ENCODE measurements at places on chromosomes 7 and 10.
A peak's percentile ranks its signal among the peaks of the same experiment; 100 is the strongest.

DNA sequence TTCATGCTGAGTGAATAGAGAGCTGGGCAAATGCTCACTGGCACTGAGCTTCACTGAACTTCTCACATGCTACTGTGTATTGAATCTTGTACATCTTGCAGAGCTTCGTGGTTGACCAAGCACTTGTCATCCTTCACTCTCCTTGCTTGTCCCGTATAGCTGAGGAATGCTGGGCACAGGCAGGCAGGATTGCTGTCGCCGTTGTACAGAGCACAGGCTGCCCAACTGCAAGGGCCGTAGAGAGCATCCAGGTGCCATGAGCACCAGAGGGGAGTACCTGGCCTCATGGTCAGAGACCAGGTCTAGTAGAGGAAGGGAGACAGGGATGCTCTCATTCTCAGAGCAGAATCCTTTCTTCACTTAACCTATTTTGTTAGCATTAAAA lies 99.8 kb upstream of the RET start:
- DNase-seq: no peak

DNA sequence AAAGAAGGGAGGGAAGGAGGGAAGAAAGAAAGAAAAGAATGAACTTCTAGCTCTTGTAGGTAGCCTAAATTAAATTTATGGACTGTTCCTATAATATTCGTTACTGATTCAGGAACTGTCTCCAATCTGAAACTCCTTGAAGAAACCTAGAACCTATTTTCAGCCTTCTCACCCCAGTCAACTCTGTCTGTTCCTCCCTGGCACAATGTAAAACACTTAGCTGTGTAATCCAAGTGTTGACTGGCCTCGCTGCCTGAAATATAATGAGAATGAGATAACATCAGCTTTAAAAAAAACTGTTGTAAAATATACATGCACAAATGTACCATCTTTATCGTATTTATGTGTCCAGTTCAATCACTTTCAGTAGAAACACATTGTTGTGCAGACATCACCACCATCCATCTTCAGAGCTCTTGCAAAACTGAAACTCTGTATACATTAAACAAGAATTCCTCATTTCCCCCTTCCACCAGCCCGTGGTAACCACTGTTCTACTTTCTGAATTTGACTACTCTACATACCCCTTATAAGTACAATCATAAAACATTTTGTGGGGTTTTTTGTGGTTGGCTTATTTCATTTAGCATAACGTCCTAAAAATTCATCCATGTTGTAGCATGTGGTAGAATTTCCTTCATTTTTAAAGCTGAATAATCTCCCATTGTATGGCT lies 6.3 kb upstream of the C7orf33 start:
- no peak for DNase-seq

DNA sequence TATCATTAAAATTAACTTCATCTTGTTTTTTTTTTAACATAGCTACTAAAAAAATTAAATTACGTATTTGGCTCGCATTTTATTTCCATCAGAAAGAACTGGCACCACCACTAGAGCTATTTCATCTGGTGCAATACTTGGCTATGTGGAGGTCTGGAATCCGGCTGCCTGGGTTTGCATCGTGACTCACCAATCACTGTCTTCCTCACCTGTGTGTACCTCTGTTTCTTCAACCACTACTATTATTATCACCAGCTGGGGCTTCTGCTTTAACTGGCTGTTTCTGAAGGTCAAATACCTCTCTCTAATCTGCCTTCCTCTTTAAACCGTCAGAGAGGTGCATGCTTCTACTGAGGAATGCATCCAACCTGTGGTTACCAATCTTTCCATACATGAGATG lies 6.5 kb downstream of the WDR91 start:
- no peak for DNase-seq

- no peak for DNase-seq
These were observed 41.0 kb downstream of the LCOR start for GRCh38 chr10:96873086-96873485.

GRCh38 chr10:29756451-29756850 lies 121.7 kb upstream of the SVIL start:
- no peak for DNase-seq

DNA sequence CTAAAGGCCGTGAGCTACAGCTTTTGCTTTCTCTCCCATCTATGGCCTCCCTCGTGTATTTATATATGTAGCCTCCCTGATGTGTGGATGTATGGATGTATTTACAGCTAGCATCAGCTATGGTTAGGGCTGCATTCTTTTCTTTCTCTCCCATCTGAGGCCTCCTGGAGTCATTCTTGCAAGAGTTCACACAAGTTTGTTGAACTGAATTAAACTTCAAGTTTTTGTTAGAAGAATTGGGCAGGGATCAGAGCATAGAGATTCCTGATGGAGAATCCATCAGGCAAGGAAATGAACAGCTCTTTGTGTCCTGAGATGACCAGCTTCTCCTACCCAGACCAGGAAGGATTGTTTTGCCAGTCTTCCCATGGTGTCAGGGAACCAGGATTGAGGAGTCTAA lies 60.3 kb downstream of the AHCYL2 start:
- DNase-seq: no peak

GRCh38 chr7:151315038-151315655 lies 26.5 kb upstream of the NUB1 start:
- DNase-seq: peak; percentile 89

DNA sequence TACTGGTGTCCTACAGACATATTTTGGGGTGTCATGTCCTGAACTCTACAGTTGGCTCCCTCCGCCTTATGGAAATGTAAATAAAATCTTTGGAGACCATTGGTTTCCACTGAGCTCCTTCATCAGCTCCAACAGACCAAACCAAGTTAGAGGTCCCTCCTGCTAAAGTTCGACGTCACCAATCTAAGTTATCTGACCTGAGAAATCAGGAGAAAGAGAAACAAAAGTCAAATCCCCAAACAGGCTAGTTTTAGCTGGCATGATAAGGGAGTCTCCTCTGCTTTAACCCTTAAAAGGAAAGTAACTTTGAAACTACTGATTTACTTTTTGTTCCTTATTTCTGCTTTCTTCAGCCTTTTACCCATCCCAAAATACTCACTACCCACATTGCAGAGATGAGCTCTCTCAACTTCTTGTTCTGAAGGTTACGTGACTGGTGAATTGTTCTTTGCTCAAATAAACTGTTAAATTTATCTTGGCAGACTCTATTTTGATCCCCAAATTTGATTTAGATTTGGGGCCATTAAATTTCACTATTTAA lies 39.9 kb downstream of the AVL9 start:
- no peak for DNase-seq

DNA sequence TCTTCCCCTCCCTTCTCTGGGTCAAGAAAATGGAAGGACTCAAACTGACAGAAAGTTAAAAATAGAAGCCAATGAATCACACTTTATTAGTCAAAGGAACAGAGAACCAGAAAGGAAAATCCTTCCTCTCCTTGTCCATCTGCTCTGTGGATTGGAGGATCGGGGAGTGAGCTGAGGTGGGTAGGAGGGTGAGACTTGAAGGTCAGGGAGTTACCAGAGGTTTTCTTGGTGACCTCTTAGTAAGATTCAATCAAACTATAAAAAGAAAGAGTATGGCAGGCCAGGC lies 12.2 kb downstream of the TLX1 start:
- DNase-seq: no peak

- no peak for DNase-seq
These were observed 36.8 kb downstream of the MARCHF5 start for GRCh38 chr10:92327445-92328433.

- DNase-seq: no peak
These were observed 124.2 kb upstream of the ZNF746 start for GRCh38 chr7:149621776-149622175.

DNA sequence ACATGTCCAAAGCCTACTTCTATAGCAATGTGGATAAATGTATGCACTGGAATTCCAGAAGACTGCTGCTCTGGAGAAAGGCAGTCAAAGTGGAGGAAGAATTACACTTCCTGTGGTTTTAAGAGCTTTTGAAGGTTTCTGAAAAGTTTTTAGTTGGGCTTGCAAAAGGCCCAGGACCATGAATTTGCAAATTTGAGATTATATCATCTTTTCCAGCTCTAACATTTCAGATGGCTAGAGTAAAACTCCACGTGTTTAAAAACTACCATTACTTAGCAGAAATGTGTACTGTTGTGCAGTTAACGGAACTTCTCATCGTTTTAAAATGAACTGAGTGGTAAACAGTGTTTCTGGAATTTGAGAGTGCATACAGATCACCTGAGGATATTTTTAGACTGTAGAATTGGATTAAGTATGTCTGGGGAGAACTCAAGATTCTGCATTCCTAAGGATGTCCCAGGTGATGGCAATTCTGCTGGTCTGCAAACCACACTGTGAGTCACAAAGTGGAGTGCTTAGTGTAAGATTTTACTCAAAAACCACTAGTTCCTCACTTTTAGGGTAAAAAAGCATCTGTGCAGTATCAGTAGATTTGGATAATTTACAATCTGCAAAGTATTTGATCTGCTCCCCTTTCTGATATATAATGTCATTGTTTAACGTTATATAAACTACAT lies 32.9 kb upstream of the CCDC71L start:
- DNase-seq: no peak

DNA sequence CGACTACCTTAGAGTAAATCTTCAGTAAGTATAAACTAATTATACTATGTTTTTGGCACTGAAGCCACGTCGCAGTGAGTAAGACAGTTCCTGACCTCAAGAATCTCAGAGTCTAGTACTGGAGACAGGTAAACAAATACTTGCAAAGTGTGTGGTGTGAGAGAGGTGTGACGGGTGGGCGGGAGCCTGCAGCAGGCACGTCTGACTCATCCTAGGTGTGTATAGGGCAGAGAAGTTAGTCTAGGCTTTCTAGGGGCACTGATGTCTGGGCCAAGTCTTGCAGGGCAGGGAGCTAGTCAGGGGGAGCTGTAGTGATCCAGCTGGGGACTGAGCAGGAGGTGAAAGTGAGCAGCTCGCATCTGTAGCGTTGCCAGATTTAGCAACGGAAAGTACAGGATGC lies 35.9 kb upstream of the SFTPD start:
- no peak for DNase-seq

DNA sequence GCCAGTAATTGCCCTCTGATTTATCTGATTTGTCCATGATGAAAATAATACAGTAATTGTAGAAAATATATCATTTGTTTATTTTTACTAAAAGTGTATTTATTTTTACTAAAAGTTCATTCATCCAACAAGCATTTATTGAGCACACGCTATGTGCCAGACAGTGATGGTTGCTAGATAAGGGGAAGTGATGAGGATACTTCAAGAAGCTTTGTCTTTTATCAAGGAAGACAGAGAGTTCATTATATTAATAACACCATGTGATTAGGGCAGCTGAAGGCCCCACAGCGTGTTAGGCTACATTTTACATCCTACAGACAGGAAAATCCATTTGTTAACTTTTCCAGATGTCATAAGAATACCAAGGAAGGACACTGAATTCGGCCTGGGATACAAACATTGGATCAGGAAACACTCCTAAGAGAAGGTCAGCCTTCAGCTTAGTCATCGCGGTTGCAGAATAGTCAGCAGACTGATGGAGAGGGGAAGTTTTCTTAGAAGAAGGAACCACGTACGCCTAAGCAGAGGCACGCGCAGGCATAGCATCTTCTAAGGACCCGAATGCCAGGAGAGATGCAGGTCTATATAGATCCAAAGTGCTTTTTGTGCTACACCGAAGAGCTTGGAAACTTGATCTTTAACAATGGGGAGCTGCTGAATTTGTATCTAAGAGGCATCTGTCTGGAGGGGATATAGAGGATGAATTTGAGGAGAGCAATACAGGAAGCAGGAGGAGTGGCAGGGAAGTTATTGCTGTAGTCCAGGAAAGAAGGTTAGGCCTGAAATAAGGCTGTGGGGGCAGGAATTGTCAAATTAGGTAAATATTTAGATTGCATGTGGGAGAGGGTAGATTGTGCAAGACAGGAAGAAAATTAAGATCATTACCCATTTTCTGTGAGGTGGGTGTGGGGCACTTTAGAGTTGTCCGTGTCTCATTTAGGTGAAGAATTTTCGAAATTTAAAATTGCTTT lies 85.7 kb downstream of the LRGUK start:
- no peak for DNase-seq

Data from stimulated activated naive CD4-positive, alpha-beta T cell (primary cell).